NCI-H1105 (cell line): ENCODE measurements at places on chromosomes 2 and 18.

GRCh38 chr2:153005071-153005730 is 286.8 kb downstream of the ARL6IP6 start:
- no peak for DNase-seq

DNA sequence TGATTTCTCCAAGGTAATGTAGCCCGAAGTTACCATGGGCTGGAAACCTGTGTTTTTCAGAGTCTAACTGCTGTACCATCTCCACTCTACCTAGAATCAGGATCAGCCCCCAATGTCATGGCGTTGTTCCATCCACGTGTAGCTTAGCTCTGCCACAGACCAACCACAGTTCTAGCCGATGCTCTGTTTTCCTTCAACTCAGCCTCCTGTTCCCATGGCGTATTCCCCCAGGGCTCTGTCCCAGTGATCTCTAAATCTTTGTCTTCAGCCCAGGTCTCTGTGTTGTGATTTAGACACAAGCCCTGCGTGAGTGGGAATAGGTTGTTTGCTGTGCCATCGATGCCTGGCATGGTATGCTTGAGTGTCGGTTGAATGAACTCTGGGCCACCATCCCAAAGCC is 53.4 kb downstream of the LPIN1 start:
- no peak for DNase-seq

GRCh38 chr2:56705713-56706112 is 521.9 kb downstream of the CCDC85A start:
- DNase-seq, result no peak

DNA sequence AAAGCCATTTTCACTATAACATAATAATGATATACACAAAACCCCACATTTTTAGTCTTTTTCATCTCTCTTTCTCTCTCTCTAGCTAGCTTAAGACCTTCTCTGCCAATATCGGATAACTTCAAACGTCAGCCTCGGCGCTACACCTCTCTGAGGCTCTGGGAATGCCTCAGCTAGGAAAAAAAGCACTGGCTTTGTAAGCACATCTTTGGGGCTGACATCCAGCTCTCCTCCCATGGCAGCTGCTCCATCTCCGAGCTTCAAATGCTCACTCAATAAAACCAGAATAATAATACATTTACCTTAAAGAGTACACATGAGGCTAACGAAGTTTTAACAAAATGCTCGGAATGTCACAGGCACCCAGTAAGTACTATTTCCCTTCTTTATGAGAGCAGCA is 10.8 kb downstream of the RNU4ATAC start:
- no peak for DNase-seq

GRCh38 chr2:12778369-12778768 is 61.6 kb downstream of the TRIB2 start:
- DNase-seq, result no peak

DNA sequence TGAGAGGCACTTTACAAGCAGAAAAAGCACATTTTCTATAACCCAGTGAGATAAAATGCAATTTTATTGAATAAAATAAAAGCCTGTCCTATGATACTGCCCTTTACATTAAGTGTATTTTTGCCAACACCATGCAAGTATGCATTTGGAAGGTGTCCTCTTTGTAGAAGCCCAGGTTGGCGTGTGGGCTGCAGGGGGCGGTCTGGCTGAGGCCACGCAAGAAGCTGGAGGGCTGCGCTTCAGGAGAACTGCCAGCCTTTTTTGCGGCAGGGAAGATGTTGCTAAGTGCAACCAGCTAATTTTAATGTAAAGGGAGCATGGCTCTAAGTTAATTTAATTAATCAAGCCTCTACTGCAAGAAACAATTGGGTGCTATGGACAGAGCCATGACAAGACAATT is 562.8 kb upstream of the SALL3 start:
- DNase-seq, result no peak

DNA sequence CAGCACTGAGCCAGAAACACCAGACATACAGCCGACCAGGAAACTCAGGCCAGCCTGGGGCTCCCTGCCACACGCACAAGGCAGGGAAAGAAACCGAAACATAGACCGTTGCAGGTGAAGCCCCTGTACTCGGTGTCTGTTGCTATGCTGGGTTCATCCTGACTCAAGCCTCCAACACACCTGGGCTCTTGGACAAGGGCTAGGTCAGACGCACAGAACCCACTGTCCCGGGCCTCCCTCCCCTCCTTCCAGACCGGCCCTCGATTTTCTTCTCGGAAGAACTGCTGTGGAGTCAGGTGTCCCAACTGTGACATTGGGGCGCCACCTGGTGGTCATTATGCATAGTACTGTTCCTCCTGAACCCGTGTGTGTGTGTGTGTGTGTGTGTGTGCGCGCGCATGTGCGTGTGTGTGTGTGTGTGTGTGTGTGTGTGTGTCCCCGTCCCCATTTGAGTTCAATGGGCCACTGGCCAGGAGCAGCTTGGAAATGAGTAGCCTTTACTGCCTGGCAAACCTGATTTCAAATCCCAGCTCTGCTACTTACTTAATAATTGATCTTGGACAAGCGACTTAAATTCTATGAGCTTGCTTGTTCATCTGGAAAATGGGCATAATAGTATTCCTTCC is 55.4 kb upstream of the GLI2 start:
- peak; percentile 70 for DNase-seq

DNA sequence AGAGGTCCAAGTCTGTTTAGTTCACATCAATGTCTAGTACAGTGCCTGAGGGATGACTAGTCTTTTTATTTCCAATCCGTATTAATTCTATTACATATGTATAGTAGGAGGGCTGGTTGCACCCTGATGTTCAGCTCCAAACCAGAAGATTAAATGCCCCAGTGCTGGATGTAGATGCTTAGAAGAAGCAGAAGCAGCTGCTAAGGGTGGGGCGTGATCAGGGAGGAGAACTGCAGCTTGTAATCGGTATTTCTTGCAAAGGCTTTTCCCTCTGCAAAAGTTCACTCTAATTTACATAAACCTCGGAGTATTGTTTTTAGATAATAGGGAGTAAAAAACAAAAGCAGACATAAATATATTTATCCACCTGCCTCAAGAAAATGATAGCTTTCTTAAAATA is 145.3 kb upstream of the ITGA4 start:
- DNase-seq, result no peak

- DNase-seq, result no peak
These were observed 434.7 kb downstream of the EIPR1 start for GRCh38 chr2:2942906-2943305.

DNA sequence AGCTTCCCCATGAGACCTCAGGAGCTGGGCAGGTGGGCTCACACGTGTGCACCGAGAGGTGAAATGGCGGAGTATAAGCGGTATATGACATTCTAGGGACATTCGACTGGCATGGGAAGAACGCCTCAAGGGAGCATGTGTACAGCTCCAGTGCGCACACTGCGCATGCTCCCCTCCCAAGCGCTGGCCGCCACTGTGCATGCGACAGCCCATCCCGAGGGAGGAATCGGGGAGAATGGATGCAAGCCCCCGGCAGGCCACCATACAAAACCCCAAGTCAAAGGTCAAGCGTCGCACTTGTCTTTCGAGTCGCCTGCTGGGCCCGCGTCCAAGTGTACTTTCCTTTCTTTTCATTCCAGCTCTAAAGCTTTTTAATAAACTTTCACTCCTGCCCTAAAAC is 103.4 kb upstream of the ODC1 start:
- DNase-seq, result no peak

- DNase-seq, result peak; percentile 55
These were observed 19.2 kb downstream of the POU3F3 start for GRCh38 chr2:104872866-104873688.

DNA sequence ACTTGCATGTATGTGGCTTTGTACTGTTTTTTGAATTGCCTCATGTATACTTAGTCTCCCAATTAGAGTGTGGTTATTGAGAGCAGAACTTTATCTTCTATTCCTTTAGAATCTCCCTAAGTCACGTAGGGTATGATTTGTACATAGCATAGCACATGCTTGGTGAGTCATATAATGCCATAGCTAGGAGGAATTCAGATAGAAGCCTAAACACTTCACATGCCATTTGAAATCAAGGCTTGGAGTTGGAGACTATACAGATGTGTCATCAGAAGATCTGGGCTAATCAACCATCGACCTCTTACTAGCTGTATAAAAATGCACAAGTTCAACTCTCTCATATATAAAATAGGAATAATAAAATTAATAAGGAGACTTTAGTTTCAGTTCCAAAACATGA is 222.6 kb upstream of the ST6GAL2 start:
- DNase-seq, result no peak

- DNase-seq, result no peak
These were observed 20.6 kb downstream of the MPPE1 start for GRCh38 chr18:11887328-11888128.

DNA sequence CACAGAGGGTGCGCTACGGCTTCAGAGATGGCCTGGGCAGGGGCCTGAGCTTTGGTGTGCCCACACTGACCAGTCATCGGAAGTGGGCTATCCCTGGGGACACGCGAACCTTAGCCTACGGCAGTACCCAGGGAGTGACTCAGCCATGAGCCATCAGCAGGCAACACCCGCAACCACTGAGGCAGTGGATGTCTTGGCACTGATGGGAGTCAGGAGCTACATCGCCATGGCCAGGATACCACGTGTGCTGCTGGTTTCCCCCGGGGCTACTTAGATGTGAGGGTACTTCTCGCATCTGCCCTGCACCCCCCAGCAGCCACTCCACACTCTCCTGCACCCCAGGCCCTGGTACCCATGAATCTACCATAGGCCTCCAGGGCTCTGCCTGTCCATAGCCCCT is 12.8 kb upstream of the HPCAL1 start:
- DNase-seq, result no peak

DNA sequence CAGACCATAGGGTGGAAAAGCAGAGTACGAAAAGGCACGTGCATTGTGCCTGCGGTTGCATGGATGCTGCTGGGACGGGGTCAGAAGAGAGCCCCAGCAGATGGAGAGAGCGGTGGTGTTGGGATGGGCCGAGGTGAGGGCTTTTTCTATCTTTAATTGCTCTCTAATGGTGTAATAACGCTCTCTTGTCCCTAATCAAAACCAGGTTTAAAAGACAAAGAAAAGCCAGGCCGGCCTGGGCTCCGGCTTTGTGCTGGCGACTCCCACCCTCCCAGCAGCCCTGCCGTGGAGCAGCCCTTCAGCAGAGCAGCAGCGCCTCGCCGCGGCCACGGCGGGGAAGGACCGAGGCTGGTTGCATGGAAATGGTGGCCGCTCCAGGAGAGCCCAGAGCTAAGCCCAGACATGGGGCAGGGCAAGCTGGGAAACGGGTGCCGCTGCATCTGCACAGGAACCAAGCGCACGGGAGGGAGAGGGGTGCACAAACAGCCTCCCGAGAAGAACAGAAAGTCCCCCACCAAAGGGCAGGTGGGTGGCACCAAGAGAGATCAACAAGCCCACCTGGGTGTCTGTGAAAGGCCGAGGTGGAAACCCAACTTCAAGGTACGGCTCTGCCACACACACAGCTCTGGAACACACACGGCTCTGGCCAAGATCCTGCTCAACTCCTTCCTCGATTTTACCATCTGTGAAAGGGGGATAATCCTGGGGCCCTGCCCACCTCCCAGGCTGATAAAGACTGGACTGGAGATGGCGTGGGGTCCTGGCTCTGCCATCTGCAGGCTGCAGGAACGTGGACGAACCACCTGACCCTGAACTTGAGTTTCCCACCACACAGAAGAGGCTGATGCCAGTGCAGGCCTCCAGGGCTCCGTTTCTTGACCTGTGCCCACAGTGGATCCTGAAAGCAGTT is 15.0 kb downstream of the HS1BP3 start:
- DNase-seq, result peak; percentile 73
